Left renal pelvis (tissue), 4 donors: ENCODE measurements at places on chromosomes 3 and 15.

DNA sequence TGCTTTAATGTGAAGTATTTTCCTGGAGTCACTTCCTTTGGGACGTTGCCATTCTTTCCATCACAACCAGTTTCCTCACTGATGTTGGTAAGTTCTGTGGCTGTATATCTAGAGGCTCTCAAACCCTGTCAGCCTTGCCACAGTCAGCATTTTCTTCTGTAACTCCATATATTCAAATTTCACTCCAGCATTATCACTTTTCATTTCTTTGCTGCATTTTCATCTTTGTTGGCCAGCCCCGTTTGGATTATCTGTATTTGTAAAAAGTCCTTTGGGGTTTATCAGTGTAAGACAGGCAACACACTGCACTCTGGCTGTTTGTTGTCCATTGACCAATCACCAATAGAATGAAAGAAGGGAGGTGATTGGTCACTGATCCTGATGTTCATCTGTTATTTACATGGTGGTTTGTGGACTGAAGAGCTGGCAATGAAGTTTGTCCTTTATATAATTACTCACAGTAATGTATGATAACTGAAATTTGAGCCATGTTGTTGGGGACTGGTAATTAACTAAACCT, 20.3 kb downstream of the GMPS start:
- DNase-seq, result no peak

- DNase-seq, result no peak
These were observed 15.6 kb downstream of the TEX264 start for GRCh38 chr3:51686512-51687215.

DNA sequence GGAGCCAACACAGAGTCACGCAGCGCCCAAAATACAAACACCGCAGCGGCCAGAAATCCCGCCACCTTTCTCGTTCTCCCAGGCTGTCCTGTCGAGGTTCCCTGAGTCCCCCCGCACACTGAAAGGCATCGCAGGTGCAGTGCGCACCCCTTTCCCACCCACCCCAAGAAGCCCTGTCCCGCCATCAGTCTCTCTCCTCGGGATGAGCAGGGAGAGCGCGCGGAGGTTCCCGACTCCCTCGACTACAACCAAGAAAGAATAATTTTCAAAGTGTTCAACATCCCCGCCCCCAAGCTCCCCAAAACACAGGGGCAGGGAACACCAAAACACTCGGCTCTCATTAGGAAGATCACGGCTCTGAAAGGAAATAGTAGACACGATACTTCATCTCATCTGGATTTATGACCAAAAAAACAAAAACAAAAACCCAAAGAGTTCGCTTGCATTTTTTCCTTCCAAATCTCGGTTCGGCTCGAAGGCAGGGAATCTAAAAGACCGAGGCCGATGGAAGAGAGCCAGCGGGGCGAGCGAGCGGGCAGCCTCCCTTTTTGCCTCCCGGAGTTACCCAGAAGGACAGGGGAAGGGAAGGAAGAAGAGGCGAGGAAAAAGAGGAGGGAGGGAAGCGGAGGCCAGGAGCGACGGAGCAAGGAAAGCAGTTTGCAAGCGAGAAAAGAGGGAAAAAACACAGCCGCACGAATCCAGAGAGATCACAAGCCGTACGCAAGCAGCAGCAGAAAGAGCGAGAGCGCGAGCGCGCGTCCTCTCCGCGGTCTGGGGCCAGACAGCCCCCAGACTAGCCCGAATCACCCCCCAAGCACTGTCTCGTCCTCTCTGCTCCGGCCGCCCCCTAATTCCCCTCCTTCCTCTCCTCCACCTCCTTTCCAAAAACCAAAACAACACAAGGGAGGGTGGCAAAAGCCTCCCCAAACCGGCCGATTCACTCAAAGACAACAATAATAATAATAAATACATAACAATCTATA, 808 bp downstream of the BCL6 start:
- no peak for DNase-seq

DNA sequence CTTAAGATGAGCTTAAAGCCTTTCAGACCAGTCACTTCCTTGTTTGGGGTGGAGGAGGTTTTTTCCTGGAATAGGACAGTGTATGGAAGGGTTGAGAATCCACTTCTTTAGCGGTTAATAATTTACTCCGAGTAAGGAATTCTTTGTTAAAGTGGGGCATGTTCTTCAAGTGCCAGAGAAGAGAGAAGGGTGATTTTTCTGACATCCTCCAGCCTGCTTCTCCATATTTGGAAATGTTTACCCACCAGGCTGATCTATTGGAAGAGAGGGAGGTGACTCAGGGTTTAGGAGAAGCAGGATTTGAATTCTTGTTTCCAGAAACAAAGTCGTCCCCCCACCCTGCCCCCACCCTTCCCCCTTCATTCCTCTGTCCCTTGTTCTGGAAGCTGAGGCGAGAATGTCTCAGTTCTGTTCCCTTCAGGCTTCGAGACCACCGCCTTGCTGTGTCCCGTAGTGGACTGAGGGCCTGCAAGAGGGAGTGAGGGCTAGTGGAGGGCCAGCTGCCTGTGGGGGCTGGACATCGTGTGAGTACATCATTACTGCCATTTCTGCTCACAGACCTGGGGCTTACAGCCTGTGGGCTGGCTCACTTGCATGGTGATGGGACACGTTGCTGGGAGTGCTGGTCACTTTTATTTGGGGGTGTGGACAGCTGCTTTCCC, 58.5 kb downstream of the LPP start:
- no peak for DNase-seq

DNA sequence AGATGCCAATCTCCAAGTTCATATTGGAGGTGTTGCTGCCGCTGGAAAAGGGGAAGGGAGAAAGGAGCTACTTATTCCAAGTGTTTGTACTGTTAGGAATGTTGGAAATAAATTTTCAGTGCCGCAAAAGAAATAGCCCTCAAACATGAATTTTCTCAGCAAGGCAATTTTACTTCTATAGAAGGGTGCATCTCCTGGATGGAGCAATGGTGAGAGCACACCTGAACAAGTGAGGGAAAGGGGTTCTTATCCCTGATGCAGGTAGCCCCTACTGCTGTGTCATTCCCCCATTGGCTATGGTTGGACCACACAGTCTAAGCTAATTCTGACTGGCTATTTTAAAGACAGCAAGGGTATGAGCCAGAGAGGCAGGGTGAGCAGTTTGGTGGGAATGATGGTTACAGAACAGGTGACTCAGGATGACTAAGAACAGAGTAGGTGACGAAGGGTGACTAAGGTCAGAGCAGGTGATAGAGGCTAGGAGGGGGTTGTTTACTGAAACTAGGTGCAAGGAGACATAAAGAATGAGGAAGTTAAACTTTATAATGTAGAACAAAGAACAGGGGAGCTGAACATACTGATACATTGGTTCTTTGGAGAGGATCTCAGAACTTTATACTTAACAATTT, 503.5 kb downstream of the EDEM1 start:
- no peak for DNase-seq

DNA sequence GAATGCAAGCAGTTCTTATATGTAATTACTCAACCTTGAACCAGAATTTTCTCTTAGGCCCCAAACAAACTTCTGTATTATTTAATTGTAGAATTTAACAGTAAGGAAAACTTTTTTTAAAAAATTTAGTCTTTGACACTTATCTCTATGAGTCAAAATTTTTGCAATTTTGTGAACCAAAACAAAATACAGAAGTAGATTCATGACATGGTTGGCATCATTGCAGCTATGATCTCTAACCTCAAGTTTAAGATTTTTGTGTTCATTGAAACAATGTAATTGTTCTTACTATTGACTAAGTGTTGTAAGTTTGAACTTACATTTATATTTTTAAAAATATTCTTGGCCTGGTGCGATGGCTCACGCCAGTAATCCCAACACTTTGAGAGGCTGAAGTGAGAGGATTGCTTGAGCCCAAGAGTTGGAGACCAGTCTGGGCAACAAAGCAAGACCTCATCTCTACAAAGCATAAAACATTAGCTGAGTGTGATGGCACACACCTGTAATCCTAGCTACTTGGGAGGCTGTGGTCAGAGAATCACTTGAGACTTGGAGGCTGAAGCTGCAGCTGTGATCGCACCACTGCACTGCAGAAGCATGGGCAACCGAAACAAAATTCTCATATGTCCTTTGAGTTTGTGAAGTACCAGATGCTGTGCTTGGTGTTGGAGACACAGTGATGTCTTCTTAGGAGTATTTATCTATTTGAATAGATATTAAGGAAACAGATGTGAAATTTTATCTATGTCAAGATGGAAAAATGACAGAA, 39.7 kb downstream of the STT3B start:
- DNase-seq, result no peak

- peak; percentile 39 for DNase-seq
These were observed 54.2 kb downstream of the MAP4 start for GRCh38 chr3:47961815-47962606.

DNA sequence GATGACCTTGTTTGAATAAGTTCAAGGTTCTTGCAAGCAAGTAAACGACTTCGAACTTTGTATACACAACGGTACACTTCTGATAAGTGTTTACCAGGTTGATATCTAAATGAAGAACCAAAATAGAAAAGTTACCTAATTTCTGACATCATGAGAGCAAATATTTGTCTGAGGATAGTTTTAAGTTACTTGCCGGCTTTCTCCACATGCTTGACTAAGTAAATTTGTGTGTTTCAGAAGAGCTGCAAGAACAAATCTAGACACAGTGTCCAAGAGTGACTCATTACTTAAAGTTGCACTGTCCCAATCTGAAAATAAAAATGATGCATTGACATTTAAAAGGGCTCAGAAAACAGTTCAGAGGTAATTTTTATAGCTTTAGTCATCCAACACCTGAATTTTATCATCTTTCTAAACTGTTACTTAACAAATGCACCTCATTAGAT, 115.1 kb downstream of the HERC1 start:
- DNase-seq, result no peak

GRCh38 chr3:43043071-43043766, 62.7 kb downstream of the POMGNT2 start:
- no peak for DNase-seq

DNA sequence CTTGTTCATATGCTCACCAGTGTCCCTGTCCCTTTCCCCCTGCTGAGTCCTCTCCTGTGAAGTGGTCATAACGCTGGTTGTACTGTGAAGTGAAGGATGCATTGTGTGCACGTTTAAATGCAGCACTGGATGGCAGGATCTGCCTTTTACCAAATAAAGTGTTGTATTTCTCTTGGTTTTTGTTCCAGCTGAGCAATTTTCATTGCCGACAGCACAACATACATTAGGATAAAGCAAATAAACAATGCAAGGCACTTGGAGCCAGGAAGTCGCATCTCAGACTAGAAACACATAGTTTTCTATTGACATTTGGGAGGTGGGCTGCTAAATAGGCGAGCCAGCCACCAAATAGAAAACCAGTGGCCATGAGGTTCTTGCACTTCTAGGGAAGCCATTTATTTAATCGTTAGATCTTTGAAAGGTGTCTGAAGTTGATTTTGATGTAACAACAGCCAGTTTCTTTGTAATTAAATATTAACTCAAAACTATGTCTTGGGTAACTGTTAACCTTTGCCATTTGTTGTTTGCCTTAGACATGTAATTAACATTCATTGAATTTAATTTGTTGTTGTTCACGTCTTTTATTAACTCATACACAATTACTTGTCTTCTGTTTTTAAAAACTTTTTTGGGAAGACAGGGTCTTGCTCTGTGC, 185.3 kb downstream of the FNDC3B start:
- DNase-seq, result peak; percentile 15

DNA sequence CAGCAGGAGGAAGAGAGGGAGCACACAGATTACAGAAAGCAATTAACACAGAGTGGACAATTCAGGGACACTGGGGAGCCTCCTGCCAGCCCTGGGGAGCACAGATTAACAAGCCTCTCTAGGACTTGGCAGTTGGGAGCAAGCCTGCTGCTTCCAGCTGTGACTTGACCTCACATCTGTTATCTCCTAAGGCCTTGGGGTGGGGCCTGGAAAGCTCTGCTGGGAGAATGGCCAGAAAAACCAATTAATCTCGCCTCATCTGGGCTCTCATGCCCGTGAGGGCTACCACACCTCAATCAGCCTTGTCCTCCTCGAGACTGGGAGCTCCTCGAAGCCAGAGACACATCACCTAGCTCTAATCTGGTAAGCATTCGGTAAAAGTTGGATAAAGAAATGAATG, 39.1 kb downstream of the SEMA5B start:
- DNase-seq, result no peak

DNA sequence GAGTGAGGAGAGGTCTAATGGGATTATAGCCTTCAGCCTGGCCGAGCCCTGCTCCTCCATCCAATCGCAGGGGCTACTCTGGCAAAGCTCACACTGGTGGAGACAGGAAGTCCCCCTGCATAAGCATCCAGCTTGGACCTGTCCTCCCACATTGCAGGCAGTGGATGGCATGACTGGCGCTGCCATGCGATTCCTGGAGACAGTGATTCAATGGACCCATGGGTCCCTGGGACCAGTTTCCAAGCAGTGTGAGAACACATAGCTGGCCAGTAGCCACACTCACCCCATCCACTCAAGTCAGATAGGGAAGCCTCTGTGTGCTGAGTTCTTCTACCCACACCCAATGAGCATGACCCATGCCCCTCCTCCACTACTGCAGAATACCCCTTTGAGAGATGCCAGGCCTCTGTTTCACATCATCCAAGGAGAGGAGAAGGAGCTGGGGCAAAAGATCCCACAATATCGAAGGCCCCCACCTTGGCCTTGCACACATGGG, 18.1 kb upstream of the POC1A start:
- no peak for DNase-seq

- DNase-seq, result no peak
These were observed 2.2 kb upstream of the GLB1 start for GRCh38 chr3:33099109-33099645.

DNA sequence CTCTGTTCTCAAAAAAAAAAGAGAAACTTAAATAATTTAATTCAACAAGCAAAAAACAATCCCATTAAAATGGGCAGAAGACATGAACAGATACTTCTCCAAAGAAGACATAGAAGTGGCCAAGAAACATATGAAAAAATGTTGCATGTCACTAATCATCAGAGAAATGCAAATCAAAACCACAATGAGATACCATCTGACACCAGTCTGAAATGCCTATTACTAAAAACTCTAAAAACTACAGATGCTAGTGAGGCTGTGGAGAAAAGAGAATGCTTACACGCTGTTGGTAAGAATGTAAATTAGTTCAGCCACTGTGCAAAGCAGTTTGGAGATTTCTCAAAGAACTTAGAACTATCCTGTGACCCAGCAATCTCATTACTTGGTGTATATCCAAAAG, 382.9 kb downstream of the OTOL1 start:
- no peak for DNase-seq

GRCh38 chr3:4757575-4758248, 221.5 kb upstream of the BHLHE40 start:
- DNase-seq, result no peak

DNA sequence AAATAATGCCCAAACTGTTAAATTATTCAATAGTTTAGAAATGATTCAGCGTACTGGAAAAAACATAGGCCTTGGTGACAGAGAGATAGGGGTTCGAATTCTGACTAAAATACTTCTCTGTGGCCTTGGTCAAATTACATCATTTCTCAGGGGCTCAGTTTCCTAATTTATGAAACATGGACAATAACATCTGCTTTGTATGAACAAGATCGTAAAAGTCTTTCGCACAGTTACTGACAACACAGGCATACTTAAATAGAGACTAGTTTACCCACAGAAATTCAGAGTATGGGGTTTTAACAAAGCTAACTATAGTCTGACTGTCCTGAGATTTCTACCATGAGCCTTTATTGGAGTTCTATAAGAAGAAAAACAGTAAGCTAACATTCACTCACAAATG, 440.4 kb downstream of the FHIT start:
- no peak for DNase-seq

GRCh38 chr3:60758831-60759230, 492.4 kb downstream of the FHIT start:
- DNase-seq, result no peak
